ENCODE measurements at places on chromosomes 6 and 20. TPM values are rescaled to one million over a fixed set of nuclear protein-coding genes. Genes with fewer than 3 reads are reported as not detected.

DNA sequence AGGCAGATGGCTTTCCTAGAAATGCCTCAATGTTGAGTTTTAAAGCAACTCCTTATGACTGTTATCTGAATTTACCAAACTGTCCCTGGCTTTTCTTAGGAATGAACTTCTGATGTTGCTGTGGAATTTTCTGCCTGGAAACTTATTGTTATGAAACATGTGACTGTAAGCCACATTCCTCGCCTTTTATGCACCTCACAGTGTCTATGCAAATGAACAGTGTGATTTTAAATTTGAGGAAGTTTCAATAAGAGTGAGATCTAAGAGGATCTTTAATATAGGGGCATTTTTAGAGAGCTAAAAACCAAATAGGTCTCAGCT, 2.4 kb upstream of the CCR6 start:
- H3K4me1 ChIP-seq: peaks cover 2% of the 10 kb centered on the region
- H3K36me3 ChIP-seq: peaks cover 1% of the 10 kb centered on the region
- no peak for DNase-seq
- no peak overlapping the region for H3K4me3 ChIP-seq
- H3K27me3 ChIP-seq: peaks cover 6% of the 10 kb centered on the region

GRCh38 chr6:143556529-143556928, 45.0 kb upstream of the FUCA2 start:
- peaks cover 28% of the 10 kb centered on the region for H3K4me1 ChIP-seq
- peaks cover 7% of the 10 kb centered on the region for H3K36me3 ChIP-seq
- H3K27me3 ChIP-seq: no peaks in the 10 kb centered on the region
- DNase-seq: no peak
- H3K27ac ChIP-seq: no peak overlapping the region

DNA sequence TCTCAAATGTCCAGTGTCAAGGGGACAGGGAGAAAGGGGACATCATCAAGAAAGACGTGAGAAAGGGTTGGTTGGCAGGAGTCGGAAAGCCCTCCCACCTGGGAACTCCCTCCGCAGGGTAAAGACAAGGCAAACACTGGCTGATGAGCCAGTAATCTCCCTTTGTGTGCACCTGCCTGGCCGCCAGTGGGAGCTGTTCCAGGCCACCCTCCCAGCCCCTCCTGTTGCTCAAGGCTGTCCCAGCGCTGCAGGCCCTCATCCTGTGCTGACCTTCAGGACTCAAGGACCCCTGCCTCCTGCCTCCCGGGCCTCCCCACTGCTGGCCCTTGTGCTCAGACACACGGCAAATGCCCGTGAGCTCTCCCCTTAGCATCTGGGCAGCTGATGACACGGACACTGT, 7.4 kb downstream of the FRMD1 start:
- no peaks in the 10 kb centered on the region for H3K4me1 ChIP-seq
- no peak for DNase-seq
- H3K4me3 ChIP-seq: no peak overlapping the region

- no peak for DNase-seq
- no peaks in the 10 kb centered on the region for H3K27me3 ChIP-seq
- peaks cover 37% of the 10 kb centered on the region for H3K4me1 ChIP-seq
- H3K27ac ChIP-seq: no peak overlapping the region
- peak overlapping the region; percentile 72 for H3K4me3 ChIP-seq
These were observed 2.2 kb downstream of the RXRB start for GRCh38 chr6:33198159-33198852.

DNA sequence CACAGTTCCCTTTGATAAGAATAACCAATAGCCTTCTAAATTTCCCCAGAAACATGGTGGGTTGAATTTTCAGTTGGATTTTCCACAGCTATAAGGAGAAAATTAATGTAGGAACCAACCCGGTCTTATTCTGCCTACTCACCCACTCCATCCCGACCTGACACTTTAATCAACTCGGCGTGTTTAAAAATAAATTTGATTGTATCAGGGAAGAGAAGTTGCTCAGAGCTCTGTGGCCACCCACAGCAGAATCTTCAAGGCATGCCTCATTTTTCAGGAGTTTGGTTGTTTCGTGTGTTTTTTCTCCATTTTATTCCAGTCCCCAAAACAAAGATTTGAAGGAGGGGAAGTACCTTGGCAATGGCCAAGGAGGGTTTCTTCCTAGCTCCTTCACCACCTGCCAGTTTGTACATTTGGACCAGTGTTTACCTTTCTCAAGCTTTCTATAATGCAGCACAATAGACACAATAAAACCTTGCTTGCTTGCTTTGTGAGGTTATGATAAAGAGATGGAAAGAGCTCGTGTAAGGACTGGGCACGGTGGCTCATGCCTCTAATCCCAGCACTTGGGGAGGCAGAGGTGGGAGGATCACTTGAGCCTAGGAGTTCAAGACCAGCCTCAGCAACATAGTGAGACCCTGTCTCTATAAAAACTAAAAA, 297.2 kb upstream of the JARID2 start:
- peaks cover 4% of the 10 kb centered on the region for H3K27me3 ChIP-seq
- peaks cover 8% of the 10 kb centered on the region for H3K4me1 ChIP-seq
- peak overlapping the region; percentile 57 for H3K27ac ChIP-seq
- H3K4me3 ChIP-seq: no peak overlapping the region
- DNase-seq: no peak

DNA sequence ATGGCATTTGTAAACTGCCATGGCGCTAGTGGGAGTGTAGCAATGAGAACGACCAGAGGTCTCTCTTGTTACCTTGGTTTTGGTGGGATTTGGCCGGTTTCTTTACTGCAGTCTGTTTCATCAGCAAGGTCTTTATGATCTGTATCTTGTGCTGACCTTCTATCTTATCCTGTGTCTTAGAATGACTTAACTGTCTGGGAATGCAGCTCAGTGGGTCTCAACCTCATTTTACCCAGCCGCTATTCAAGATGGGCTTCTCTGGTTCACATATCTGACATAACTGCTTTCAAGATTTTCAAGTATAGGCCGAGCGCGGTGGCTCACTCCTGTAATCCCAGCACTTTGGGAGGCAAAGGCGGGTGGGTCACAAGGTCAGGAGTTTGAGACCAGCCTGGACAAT, 1.9 kb upstream of the SFT2D1 start:
- H3K36me3 ChIP-seq: peaks cover 1% of the 10 kb centered on the region
- no peak for DNase-seq
- H3K27me3 ChIP-seq: peaks cover 15% of the 10 kb centered on the region
- peaks cover 7% of the 10 kb centered on the region for H3K4me1 ChIP-seq

DNA sequence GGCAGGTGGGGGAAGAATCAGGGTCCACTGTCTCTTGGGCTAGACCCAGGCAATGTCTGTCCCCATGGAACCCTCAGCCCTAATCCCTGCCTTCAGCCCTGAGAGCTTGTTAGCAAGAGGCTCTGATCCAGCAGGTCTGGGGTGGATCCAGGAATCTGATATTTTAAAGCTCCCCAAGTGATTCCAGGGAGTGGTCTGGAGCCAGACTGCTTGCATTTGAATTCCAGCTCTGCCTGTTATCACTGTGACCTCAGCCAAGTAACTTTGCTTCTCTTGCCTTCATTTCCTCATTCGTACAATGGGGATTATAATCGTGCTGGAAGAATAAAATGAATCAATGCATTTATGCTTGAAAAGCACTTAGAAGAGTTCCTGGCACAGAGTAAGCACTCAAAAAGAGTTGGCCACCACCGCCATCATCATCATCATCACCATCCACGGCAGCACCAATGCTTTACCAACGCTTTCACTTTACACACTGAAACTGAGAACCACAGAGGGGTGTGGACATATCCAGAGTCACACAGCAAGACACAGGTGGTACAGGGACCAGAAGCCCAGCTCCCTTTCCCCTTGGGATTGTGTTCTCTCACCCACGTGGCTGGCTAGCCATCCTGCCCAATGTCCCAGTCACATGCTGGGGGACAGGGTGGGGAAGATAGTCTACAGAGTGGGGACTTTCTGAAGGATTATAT, 75.7 kb upstream of the RALY start:
- DNase-seq: no peak
- H3K36me3 ChIP-seq: no peaks in the 10 kb centered on the region

GRCh38 chr6:76174722-76175121, 102.3 kb upstream of the IMPG1 start:
- no peaks in the 10 kb centered on the region for H3K4me1 ChIP-seq
- no peak for DNase-seq
- no peak overlapping the region for H3K4me3 ChIP-seq
- no peak overlapping the region for H3K27ac ChIP-seq

- peaks cover 27% of the 10 kb centered on the region for H3K36me3 ChIP-seq
- H3K27me3 ChIP-seq: no peaks in the 10 kb centered on the region
- peaks cover 2% of the 10 kb centered on the region for H3K4me1 ChIP-seq
- no peak overlapping the region for H3K27ac ChIP-seq
- H3K4me3 ChIP-seq: no peak overlapping the region
These were observed 98.3 kb downstream of the BMP7 start for GRCh38 chr20:57167971-57168701.

GRCh38 chr6:144804246-144804790, 519.2 kb downstream of the UTRN start:
- H3K36me3 ChIP-seq: peaks cover 20% of the 10 kb centered on the region
- no peak overlapping the region for H3K4me3 ChIP-seq
- no peak for DNase-seq
- no peak overlapping the region for H3K27ac ChIP-seq

RSPO3 gene
- 0.36 TPM for total RNA-seq

HLA-DPB1 gene
- 17.9 TPM for total RNA-seq

NTSR1 gene
- total RNA-seq: 0.13 TPM

TMEM217 gene
- total RNA-seq: 2.5 TPM

TMEM170B gene
- total RNA-seq: 7.3 TPM

ARHGAP40 gene
- not detected for total RNA-seq

Measured in progenitor cell of endocrine pancreas (in vitro differentiated cells).